ENCODE measurements at places on chromosomes 2 and 18. TPM values are rescaled to one million over a fixed set of nuclear protein-coding genes. Genes with fewer than 3 reads are reported as not detected.

TLX2 gene
- total RNA-seq: 0.94 TPM

TMEM237 gene
- 18.3 TPM for total RNA-seq

CAVIN2 gene
- not detected for total RNA-seq

PECR gene
- total RNA-seq: 23.3 TPM

CEP76 gene
- total RNA-seq: 14.4 TPM

EPAS1 gene
- 54.6 TPM for total RNA-seq

- no peak for DNase-seq
Observed at GRCh38 chr2:3212984-3213383, 164.6 kb downstream of the EIPR1 start.

- DNase-seq: no peak
Observed at GRCh38 chr18:2424420-2424819, 146.9 kb downstream of the METTL4 start.

GRCh38 chr2:181472990-181473389 lies 15.8 kb downstream of the ITGA4 start:
- no peak for DNase-seq

DNA sequence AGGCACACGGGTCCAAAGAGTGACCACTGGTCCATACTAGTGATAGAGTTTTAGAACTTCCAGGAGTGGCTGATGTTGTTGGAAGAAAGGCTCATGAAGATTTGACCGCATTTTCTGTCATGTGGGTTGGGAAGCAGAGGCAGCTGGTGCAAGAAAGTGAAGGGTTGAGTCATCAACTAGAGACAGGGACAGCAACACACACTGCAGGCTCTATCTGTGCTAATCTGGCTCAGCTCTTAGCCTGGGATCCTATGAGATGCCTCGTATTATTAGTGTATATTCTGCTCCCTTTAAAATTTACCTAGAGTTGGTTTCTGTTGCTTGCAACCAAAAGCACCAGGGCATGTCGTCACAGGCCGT lies 2.5 kb upstream of the SH3RF3 start:
- no peak for DNase-seq

DNA sequence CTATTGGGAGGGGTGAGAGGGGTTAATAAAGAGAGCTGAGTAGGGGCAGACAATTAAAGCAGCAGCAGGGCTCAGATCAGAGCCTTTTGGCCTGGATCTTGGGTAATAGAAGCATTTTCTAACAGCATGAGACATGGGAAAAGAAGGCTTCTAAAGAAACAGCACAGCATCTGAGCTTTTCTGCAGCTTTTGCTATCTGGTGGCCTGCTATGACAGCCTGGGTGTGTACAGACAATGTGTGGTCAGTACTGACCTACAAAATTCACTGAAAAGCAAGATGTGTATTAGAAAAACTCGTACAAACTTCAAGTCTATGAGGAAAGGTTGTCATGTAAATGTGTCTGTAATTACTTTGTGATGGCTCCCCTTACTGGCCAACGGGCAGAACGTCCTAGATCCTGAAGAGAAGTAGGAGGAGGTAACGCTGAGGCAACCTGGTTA lies 95.6 kb downstream of the GALNT3 start:
- no peak for DNase-seq

- DNase-seq: no peak
Observed at GRCh38 chr2:98034745-98035144, 39.0 kb upstream of the TMEM131 start.

DNA sequence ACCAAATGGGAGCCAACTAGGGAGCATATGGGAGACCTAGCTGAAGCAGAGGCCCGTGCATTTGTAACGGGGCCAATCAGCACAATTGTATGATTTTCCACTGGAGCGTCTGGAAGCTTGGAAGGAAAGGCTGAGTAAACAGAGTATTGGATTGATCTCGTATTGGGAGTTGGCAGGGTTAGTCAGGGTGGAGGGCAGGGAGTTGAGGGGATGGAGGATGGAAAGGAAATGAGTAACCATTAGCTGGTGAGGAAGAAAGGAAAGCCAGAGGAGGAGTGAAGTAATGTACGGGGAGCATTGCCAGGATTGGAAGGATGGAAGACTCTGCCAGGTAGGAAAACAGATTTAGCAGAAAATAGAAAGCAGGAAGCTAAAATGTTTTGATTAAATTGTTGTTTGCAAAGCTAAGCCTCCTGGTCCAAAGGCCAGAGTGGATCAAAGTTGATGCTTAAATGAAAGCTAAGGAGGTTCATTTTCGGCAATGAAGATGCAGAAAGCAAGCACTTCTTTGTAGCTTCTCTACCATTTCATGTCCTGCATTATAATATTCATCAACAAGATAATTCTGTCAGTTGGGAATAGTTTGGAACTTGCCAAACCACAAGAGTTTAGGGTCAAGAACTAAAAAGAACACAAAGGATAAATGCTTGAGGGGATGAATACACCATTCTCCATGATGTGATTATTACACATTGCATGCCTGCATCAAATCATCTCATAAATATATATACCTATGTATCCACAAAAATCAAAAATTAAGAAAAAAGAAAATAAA lies 75.6 kb upstream of the TTN start:
- DNase-seq: no peak
